Liver (tissue), 10 donors: ENCODE measurements at places on chromosomes 11 and 22. TPM values are rescaled to one million over a fixed set of nuclear protein-coding genes. Genes with fewer than 3 reads are reported as not detected.

The TRIM29 gene
- 0.33 TPM for total RNA-seq

DNA sequence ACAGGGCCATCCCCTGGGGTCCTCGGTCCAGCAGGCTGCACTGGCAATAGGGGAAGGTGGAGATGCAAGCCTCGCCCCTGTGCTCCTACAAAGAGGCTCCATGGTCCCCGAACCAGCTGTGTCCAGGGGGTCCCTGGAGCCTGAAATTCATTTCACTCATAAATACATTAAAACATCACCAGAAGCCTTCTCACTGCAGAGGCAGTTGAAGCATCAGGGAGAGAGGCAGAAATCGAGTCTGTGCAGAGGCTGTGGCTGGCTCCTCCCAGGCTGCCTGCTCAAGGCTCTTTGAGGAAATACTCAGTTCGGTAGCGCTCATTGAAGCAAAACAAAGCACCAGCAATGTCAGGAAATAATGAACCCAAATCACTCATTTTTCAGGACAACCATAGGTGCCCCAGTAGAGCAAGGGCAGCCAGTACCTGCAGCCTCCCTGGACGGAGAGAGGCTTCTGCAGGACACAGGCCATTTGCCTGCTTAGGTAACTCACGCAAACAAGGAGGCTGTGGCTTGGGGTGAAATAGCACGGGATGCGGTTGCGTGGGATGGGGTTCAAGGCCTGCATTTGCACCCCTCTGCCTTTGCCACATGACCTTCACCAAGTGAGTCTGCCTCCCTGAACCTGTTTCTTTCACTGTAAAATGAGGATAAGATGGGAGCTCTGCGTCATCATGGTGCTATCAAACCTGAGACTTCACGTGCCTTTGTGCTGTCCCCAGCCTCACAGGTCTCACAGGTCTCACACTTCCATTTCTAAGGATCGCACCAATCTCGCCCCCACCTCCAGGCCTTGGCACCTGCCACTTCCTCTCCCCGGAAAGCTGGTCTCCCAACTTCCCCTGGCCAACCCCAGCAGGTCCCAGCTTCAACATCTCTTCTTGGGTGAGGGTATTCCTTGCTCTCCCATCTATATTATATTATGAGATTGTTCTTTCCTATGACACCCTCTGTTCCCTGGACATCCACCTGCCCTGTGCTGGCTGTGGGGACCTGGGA, 84.3 kb upstream of the SHISAL1 start:
- DNase-seq: peak; percentile 22

DNA sequence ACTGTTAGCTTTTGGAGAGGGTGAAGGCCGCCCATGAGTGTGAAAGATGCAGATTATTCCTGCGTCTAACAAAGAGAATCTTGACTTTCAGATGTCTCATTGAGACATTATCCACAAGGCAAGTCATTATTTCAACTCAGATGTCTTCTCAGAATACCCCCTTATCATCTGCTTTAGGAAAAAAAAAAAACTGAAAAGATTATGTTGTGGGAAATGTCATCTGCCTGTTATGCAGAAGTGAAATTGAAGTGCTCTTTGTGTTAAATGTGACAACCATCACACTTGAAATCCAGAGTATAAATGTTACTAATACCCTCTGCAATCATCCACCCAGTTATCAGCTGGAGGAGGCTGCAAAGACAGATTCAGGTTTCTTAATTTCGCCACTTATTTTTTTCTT, 239.6 kb downstream of the LARGE1 start:
- no peak for DNase-seq

The CYP2D6 gene
- 236 TPM for total RNA-seq

The ART1 gene
- not detected for total RNA-seq

The FREY1 gene
- total RNA-seq: 0.75 TPM

DNA sequence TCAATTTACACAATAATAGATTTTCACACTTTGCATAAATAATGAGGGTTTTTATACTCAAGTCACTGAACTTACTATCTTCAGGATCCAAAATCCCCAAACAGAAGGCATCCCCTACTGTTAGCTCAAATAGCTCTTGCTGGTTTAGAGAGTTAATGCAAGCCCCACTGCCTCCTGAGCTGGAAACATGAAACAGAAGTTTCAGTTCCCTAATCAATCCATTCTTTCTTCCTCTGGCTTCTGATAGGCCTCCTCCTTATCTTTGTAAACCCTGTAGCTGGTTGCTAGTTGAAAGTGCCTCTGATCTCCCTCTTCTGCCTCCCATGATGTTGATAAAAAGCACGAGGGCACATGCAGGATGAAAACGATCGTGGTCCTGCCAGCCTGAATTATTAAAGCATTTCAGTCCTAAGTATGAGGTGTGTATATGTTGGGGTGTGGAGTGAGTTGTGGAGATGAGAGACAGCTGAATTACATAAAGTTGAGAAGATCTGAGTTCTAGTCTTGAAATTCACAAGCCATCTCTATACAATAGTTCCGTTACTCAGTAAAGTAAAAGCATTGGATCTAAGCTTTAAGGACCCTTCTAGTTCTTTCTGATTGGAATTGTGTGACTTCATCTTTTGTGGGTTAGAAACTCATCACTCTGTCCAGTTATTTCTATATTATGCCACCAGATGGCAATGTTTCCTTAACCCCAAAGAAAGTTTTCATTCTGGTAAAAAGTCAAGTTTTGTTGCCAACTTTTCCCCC, 35.0 kb upstream of the EHF start:
- no peak for DNase-seq
